ENCODE measurements at places on chromosomes 1 and 21. TPM values are rescaled to one million over a fixed set of nuclear protein-coding genes. Genes with fewer than 3 reads are reported as not detected.

DNA sequence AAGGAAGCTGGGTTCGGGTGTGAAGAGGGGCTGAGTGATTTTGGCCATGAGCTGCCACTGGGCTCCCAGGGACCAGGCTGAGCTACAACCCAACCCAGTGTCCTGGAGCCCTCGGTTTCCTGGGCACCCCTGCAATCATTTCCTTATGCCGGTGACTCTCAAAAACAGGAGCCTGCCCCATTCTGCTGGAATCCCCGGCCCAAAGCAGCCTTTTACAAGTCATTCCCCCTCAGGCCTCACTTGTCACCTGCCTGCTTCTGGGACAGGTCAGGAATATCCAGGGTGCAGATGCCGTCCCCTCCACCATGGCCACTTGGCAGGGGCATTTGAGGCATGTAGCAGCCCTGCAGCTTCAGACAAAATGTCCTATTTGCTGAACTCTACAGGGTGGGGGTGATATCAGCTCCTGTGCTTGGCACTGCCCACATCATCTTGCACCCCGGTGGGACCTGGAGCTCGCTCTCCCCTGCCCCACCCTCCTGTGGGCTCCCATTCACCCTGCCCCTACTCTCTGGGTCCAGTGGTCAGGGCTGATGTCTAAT lies 30.0 kb downstream of the CDK18 start:
- DNase-seq = no peak

- peak; percentile 67 for DNase-seq
These were observed 37.3 kb downstream of the CHAF1B start for GRCh38 chr21:36422279-36423098.

- no peak for DNase-seq
These were observed 9.8 kb upstream of the HPCAL4 start for GRCh38 chr1:39701049-39701439.

DNA sequence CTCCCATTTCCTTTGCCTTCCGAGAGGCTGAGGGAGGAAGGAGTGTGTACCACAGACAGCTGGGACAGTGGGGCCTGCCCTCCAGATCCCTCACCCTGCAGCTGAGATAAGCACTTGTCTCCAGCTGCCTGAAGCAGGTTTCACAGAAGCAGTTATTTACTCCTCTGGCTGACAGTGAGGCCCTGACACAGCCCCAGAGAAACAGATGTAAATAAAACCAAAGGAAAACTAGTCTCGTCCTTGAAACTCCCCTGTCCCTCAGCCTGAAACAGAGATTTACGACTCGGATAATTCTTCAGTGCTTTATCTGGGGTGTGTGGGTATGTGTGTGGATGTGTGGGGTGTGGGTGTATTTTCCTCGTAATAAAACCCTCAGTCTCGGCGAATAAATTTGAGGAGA lies 181.1 kb downstream of the IGSF21 start:
- no peak for DNase-seq

BACE2 gene
- total RNA-seq = 8.1 TPM

GRCh38 chr1:67604778-67605177 lies 80.2 kb upstream of the GADD45A start:
- DNase-seq = no peak

DNA sequence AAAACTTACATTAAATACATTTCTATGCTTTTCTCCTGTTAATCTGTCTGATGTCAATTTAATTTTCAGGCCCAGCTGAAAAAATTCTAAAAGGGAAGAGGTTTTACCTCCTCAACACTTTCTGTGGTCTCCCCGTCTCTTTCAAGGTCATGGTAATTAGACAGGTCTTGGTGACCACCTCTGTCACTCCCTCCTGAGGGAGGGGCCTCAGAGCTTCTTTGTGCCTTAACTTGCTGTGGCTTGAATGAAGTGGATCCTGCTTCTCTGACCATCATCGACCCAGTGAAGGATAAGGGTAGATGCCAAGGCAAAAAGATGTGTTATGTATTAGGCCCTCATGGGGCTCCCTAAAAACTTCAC lies 40.8 kb upstream of the OSBPL9 start:
- no peak for DNase-seq

GRCh38 chr1:39623053-39623452 lies 16.4 kb downstream of the HEYL start:
- no peak for DNase-seq

DNA sequence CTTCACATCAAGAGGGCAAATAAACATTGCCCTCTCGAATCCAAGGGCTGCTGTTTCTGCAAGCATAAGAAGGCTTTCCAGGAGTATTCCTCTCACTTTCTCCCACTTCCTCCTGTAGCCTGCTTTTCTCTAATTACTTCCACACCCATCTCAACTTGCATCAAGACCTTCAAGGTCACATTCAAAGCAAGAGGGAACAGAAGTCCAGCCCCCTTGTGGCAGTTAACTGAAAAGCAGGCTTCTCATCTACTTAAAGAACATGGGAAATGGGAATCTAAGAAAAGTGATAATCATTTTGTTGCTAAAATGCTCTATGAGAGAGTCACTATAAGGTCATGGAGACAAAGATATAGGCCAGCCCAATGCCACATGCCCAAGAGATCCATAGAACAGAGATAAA lies 874.4 kb downstream of the KCNT2 start:
- DNase-seq = no peak

Data from hematopoietic multipotent progenitor cell (in vitro differentiated cells).